ENCODE measurements at places on chromosomes 11 and 22.

DNA sequence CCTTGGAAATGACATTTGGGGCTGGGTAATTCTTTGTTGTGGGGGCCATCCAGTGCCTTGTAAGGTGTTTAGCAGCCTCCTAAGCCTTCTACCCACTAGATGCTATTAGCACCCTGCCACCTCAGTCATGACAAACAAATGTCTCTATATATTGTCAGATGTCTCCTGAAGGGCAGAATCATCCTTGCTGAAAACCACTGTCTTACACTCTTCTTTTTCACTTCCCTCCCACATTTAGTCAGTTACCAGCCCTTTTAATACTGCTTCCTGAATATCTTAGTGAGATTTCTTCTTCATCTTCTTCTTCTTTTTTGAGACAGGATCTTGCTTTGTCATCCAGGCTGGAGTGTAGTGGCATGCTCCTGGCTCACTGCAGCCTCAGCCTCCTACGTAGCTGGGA is 33.1 kb downstream of the TNRC6B start:
- no peak for DNase-seq

DNA sequence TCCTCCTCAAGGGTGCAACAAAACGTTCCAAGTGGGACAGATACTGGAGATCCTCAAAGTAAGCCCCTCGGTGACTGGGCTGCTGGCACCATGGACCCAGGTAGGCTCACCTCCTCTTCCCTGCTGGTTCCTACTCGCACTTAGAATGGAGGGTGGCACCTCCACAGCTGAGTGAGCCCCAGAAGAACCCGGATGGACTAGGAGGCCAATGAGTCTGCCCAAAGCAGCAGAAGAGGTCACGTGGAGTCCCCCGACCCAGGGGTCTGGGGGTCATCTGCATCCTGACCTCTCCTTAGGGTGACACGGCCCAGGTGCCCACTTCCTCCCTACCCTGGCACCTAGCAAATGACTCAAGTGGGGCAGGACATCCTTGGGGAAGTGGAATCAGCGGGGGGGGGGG is 4.4 kb downstream of the APOL1 start:
- DNase-seq: no peak

DNA sequence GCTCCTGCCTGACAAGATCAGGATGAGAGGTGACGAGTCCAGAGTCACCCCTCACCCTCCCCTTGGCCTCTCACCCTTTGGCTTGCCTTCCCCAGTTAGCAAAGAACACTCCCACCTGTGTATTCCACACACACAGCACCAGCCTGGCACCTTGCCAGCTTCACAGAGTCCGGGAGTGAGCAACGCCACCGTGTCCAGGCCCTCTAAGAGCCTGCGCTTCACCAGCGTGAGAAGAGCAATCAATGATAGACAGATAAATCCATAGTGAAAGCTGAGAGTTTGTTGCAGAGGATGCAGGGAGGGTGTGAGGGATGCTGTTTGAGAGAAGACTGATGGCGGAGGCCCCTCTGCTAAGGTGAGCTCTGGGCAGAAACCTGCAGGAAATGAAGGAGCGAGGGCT is 404.5 kb downstream of the LARGE1 start:
- DNase-seq: no peak

DNA sequence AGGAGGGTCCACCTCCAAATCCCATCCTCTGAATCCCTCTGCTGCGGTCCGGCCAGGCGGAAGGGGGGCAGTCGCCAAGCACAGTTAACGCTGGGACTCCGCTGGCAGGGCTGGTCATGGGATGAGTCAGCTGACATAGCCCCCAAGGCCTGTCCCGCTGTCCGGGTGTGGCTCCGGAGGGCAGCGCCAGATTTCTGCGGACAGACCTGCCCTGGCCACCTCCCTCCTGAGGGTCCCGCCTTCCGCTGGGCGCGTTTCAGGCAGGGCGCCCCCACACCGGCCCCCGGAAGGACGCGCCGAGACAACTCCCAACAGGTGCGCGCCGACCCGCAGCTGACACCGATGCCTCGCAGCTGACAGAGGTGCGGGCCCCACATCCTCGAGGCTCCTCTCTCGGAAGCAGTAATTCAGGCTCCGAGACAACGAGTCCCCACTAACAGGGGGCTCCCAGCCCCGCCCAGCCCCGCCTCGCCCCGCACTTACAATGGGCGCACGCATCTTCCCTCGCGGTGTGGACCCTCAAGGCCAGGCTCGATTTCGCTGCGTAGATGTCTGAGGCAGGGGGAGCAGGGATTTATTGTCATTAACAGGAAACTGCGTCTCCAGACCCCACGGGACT is 607 bp downstream of the PLAAT3 start:
- no peak for DNase-seq

- no peak for DNase-seq
These were observed 8.3 kb downstream of the MLC1 start for GRCh38 chr22:50076646-50077535.

GRCh38 chr11:72724851-72725723 is 27.1 kb downstream of the ARAP1 start:
- no peak for DNase-seq

- DNase-seq: no peak
These were observed 871 bp upstream of the TOLLIP start for GRCh38 chr11:1310318-1310687.

DNA sequence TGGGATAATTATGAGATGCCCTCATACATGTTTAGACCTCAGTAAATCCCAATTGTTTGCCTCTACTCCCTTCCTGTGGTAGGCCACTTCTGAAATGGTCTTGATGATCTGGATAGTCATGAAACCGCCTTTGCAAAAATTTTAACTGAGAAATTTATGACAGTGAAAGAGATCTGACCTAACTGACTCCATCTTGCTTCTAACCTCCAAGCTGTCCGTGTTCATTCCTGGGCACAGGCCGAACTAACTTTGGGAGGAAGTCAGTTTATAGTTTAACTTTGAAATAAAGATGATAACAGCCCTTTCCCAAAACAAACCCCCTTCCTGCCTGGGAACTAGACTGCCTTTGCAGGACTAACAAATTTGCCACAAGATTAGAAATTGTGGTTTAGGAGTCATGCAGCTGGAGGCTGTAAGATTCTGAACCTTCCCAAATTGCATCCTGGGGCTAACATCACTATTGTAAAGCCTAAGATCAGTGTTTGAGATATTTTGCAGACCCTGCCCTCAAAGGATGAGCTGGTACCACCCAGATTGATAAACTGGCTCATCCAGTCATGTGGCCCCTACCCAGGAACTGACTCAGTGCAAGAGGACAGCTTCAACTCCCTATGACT is 19.9 kb upstream of the CTR9 start:
- no peak for DNase-seq

DNA sequence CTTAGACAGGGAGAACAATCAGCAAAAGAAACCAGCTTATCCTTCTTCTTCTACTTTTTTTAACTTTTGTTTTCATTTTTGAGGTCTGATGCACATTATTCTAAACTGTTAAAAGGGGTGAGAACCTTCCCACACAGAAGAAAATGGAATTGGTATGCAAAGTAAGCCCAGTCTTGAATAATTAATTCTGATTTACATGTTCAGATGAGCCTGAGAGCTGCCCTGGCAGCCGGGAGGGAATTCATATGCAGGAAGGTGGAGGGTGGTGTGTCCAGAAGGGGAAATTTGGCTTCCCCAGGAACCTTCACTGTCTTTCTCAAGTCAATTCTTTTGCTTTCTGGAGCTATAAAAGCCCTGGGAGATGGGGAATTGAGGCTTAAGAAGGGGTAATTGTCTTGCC is 181.0 kb downstream of the INSC start:
- DNase-seq: no peak

DNA sequence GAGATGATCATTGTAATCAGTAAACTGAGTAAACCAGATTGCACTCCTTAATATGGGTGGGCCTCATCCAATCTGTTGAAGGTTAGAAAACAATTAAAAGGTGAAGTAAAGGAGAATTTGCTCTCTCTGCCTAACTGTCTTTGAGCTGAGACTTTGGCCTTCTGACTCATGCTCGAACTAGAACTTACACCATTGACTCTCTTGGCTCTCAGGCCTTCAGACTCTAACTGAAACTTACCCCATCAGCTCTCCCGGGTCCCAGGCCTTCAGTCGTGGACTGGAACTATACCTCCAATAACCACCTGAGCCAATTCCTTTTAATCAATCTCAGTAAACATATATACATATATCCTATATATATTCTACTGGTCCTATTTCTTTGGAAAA is 34.0 kb downstream of the LGR4 start:
- no peak for DNase-seq

- no peak for DNase-seq
These were observed 49.3 kb upstream of the PPP2R1B start for GRCh38 chr11:111815489-111815888.

- no peak for DNase-seq
These were observed 246.1 kb upstream of the CHORDC1 start for GRCh38 chr11:90468923-90469322.

DNA sequence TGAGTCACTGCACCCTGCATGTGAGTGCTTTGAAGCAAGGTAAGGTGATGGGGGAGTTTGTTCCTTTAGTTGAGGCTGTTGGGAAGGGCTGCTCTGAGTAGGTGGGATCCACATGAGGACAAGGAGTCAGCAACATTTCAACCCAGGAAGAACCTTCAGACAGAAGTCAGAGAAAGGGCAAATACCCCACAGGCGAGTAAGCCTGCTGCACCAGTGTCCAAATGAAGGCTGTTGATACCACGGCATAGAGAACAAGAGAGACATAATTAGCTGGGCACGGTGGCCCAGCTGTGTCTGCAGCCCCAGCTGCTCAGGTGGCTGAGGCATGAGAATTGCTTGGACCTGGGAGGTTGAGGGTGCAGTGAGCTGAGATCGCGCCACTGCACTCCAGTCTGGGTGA is 54.3 kb upstream of the CLMP start:
- no peak for DNase-seq

DNA sequence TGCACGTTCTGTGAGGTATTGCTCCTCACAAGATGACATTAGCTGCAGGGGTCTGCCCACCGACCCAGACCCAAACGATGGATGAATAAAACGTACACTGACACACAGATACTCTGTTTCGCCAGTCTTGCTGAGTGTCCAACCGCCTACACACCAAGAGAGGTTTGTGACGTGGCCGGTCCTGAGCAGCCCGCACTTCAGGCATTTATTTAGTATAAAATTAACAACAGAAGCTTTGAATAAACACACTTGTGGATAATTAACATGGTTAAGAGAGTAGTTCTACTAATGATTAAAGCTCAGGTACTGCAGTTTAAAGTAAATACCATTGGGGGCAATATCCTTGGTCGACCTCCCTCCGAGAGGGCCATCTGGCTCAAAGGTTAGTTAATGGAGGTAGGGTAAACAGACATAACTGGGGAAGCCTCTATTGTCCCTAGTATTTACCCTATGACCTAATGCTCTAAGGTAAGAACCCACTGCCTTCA is 75.7 kb downstream of the CCDC83 start:
- DNase-seq: no peak

GRCh38 chr11:127733552-127733951 is 733.0 kb upstream of the KIRREL3 start:
- no peak for DNase-seq

- DNase-seq: no peak
These were observed 341.9 kb upstream of the B3GAT1 start for GRCh38 chr11:134753771-134754520.

DNA sequence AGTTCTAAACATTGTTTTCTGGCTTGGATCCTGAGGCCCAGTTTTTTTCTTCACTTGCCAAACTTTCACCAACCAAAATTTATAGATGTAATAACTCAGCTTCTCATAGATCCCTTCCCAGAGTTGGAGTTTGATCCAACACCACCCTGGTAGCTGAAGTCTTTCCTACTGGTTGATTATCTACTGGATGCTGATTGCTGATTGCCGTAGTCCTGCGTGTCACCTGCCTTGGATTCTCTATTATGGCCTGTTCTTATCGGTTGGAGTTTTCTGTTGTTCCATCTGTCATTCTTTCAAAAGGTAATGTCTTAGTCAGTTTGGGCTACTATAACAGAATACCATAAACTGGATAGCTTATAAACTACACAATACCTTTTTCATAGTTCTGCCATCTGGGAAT is 17.3 kb upstream of the OR6X1 start:
- DNase-seq: no peak

GRCh38 chr22:32623943-32624342 is 149.3 kb downstream of the FBXO7 start:
- DNase-seq: no peak

GRCh38 chr22:30206944-30207343 is 39.6 kb downstream of the LIF start:
- no peak for DNase-seq

DNA sequence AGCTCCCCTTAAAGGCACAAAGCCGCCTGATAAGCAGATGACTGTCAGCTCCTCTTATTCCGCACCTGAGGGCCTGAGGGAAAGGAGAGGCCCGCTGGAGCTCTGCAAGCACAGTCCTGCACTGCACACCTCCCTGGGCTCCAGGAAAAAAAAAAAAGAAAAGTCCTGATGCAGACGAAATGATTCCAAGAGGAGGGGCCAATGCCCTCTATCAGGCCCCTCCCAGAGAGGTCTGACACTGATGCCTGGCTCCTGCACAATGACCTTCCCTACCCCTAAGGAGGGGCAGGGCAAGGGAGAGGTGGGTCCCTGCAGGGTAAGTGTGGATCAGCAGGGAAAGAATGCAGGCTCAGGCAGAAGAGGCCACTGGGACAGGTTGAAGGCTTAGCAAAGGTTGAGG is 572.7 kb downstream of the SOX6 start:
- no peak for DNase-seq

DNA sequence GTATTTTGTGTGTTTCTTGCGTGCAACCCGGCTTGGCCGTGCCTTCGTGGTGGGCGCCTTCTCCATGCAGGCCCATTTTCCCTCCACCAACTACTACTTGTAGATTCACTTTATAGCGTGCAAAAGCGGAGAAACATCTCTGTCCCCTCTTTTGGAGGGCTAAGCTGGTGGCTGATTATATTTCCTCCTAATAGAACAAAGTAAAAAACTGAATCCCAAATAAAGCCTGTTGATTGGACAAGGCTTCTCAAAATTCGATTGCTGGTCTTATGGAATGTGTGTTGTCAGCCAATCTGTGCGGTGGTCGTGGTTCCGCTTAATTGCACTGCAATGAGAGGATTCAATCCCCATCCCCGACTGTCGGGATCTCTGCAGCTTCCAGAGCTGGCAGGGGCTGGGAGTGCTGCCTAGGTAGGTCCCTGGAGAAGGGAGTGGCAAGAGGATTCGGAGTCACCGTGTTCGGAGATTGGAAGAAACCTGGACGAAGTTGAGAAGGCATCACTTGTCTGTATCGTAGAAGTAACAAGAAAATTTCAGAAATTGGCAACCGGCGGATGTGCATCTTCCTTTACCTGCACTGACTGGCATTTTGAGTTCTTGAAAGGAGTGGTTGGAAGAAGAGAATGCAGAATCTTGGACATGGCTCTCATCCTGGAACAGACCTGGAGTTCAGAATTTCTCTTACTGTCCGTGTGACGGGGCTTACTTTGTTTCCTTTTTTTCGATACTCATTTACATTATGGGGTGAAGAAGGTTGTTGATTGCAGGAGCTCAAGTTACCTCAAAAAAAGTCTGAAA is 1.1 kb downstream of the HMGXB4 start:
- no peak for DNase-seq

DNA sequence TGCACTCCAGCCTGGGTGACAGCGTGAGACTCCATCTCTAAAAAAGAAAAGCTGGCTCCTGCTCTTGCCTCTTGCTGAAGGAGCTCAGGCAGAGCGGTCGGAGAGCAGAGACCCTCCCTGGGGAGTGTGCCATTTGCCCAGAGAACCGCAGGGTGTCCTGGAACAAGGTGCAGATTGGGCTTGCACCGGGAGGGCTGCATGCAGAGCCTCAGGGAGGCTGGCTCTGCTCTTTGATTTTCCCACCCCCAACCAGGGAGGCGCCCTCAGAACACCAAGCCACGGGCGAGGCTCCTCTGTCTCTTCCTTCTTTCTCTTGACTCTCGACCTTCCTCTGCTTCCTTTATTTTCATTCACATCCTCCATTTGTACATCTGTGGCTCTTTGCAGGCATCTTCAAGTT is 889.1 kb downstream of the OPCML start:
- DNase-seq: no peak

- DNase-seq: no peak
These were observed 67.4 kb upstream of the A4GALT start for GRCh38 chr22:42788021-42788420.
